RCC 7860 (cell line): ENCODE measurements at places on chromosomes 3 and 15.
A peak's percentile ranks its signal among the peaks of the same experiment; 100 is the strongest.

- no peak for DNase-seq
These were observed 51.7 kb downstream of the CADPS start for GRCh38 chr3:62823461-62824050.

GRCh38 chr15:33985287-33985686 is 17.0 kb downstream of the CHRM5 start:
- peak; percentile 22 for DNase-seq

- no peak for DNase-seq
These were observed 9.8 kb downstream of the STRA6 start for GRCh38 chr15:74192751-74193150.

DNA sequence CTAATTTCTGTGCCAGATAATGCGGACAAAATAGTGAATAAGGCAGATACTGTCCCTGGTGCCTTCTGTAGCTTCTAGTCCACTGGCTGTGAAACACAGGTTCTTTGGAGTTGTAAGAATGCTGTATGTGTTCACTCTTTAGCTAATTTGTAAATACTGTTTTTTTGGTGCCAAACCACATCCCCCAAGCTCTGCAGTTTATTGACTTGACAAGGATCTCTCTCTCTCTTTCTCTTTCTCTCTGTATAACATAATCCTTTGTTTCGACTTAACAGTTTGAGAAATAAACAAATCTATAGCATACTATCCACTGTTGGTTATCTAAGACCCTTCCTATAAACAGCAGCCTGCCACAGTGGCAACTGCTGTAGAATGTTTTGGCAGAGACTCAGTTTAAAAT is 7.6 kb downstream of the SMAD3 start:
- no peak for DNase-seq

- DNase-seq, result peak; percentile 96
These were observed 154.3 kb upstream of the BHLHE40 start for GRCh38 chr3:4824926-4825325.

DNA sequence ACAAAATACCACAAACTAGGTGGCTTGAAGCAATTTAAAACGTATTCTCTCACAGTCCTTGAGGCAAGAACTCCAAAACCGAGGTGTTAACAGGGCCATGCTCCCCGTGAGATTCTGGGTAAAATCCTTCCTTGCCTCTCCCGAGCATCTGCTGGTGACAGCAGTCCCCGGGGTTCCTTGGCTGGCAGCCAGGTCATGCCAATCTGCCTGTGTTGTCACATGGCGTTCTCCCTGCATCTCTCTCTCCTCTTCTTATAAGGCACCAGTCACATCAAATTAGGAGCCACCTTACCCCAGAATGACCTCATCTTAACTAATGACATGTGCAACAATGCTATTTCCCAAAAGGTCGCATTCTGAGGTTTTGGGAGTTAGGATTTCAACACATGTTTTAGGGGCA is 26.3 kb upstream of the LRRN1 start:
- no peak for DNase-seq

DNA sequence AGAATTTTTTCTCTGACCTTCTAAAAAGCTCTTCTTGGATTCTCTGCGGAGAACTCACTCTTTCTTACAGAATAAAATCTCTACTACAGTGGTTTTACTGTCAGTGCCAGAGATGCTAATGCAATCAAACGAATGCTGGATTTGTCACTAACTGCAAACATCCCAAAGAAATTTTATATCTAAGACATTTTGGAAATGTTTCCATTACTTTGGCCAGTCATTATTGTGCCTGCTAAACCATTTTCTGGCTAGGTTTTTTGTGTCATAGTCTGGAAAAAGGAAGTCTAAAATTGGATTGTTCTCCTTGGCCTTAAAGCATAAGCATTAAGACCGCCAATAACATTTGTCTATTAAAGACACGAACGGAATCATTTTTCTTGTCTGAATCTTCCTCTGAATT is 54.0 kb downstream of the PLOD2 start:
- DNase-seq, result no peak

GRCh38 chr3:146342989-146343388 is 92.1 kb upstream of the PLSCR4 start:
- DNase-seq, result no peak

DNA sequence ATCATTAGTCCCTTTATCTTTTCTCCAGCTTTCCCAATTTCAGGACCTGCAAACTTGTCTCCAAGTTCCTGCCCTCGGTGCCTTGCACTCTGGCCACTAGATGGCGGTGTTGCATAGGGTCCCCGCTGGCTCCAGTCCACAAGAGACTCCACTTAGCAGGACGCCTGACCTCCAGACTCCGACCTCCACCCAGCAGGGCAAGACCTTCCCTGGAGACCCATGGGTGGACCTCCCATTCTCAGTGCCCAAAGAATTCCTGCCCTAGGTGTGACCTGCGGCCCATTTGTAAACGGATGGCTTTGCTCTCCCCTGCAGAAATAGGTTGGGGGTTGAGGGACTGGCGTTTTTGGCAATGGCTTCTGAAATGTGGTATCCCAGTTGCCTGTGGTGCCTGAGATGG is 82.6 kb downstream of the LSM3 start:
- peak; percentile 30 for DNase-seq

GRCh38 chr15:62847900-62848489 is 194.6 kb upstream of the TPM1 start:
- DNase-seq, result peak; percentile 45

DNA sequence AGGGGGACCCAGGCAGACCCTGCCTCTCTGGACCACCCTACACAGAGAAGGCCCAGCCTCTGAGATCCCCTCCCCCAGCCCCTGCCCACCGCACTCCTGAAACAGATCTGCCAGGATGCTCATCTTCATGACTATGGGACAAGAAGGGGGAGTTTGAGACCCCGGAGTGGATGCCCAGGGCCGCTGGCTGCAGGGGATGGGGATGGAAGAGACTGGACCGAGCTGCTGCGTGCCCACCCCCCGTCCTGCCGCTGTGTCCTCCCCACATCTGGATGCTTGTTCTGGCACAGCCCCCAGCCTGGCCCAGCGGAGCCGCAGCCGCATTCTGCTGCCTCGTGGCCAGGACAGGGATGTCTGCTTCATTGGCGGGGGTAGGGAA is 30.3 kb upstream of the SEMA3F start:
- no peak for DNase-seq

- no peak for DNase-seq
These were observed 91.7 kb upstream of the GOLGA6L4 start for GRCh38 chr15:84143753-84144314.

DNA sequence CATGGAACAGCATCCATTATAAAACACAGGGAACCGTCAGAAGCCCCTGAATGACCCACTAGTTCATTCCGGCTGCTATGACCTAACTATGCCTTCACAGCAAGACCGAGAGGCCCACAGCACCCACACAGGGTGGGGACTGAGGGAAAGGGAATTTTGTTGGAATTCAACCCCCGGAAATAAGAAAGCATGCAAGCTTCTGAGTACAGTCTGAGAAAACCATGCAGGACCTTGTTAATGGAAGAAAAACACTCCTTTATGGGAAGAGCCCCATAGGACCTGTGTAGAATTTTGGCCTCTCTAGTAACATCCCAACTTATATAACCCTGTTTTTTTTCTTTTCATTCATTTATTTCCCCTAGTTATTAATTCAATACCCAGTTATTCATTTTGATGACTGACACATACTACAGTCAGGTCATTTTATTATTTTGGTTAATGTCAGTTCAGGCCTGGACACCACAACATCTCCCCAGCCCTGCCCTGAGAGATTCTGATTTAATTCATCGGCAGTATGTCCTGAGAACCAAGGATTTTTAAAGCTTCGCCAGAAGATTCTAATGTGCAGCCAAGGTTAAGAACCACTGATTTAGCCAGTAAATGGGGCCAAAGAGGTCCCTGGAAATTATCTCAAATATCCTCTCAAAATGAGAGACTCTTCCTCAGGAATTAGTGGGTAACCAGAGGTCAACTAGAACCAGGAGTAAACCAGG is 231.6 kb upstream of the GOLGA6L4 start:
- DNase-seq, result no peak

DNA sequence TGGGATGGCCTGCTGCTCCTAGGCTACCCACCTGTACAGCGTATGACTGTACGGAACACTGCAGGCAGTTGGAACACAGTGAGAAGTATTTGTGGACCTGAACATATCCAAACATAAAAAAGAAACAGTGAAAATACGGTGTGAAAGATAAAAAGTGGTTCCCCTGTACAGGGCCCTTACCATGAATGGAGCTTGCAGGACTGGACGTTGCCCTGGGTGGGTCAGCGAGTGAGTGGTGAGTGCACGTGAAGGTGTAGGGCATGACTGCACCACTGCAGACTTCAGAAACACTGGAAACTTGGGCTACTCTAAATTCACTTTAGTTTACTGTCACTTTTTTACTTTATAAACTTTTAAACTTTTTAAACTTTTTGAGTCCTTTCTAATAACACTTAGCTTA is 71.2 kb upstream of the SLC6A6 start:
- DNase-seq, result no peak

DNA sequence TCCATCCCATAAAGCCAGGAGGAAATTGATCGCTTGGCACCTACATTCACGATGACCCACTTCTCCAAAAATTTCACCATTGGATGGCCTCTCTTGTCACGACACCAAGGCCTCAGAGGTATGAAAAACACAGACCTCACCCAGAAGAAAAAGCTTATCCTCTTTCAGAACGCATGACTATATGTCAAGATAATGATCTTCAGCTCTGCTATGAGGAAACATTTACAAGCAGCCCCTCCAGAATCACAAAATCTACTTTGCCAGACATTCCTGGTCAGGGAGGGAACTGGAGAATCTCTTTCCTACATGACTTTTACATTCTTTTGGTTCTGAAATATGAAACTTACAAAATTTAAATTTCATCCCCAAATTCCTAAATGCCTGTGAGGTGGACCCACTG is 122.7 kb downstream of the WNT5A start:
- DNase-seq, result no peak

DNA sequence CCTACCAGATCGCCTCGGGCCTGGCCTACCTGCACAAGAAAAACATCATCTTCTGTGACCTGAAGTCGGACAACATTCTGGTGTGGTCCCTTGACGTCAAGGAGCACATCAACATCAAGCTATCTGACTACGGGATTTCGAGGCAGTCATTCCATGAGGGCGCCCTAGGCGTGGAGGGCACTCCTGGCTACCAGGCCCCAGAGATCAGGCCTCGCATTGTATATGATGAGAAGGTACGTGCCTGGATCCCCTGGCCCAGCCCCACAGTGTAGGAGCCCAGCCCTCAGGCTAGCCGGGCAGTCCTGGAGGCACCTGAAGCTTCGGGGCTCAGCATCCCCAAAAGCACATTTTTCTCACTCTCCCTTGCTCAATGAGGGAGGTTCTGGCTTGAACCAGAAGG is 135.8 kb downstream of the LRRK1 start:
- no peak for DNase-seq

DNA sequence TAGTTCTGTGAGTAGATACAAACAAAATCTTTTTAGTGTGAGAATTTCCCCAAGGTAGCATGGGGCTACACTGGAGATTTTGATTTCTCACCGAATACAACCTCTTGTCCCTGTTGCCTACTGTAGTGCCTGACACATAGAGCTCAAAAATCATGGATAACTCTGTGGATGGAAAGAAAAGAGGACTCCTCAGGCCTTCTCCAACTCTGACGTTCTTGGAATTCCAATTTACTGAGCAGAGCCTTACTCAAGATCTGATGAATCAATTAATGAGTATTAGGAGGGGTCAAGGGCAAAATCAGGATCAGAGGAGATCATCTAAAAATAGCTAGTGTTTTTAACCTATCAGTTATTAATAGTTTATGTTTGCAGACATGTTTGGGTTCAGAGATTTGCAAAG is 46.7 kb upstream of the PYDC2 start:
- no peak for DNase-seq

DNA sequence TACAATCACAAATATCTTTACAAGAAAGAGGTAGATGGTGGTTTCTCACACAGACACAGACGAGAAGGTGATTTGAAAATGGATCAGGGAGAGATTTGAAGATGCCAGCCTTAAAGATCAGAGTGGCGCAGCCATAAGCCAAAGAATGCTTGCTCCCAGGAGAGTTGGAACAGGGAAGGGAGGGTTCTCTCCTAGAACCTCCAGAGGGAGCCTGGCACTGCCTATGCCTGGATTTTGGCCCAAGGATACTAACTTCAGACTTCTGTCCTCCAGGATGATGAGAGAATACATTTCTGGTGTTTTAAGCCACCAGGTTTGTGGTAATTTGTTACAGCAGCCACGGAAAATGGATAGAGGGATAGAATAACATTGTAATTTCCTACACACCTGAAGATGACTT is 279.1 kb downstream of the FAM43A start:
- DNase-seq, result no peak

DNA sequence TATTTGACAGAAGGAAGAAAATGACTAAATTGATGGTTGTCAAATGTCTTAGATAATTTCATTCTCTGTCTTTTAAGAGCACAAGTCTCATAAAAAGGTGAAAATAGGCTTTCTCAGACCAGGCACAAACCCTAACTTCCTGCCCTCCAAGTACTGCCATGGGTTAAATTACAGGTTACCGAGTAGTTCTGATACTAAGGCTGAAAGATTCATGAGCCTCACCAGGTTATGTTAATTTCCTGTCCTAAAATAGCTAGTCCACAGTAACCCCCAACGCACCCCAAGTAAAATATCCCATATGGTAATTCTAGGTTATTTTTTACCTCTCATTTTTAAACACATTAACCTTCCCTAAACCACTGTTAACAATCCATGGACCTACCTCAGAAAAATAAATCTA is 42.0 kb downstream of the GSK3B start:
- DNase-seq, result no peak

DNA sequence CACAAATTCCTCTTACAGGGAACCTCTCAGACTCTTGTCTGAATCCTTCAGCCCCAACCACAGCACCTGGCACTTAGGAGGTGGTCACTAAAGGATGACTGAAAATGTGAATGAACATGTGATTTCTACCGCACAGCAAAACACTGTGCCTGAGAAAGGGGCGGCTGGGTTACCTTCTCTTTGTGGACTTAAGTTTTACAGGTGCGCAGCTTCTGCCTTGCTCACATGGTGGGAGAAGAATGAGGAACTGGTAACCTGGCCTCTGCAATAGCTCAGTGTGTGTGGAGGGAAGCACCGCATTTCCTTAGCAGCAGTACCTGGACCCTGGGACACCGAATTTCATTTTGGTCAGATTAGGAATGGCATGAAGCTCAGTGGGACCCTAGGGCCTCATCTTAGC is 9.8 kb upstream of the ETV5 start:
- no peak for DNase-seq

DNA sequence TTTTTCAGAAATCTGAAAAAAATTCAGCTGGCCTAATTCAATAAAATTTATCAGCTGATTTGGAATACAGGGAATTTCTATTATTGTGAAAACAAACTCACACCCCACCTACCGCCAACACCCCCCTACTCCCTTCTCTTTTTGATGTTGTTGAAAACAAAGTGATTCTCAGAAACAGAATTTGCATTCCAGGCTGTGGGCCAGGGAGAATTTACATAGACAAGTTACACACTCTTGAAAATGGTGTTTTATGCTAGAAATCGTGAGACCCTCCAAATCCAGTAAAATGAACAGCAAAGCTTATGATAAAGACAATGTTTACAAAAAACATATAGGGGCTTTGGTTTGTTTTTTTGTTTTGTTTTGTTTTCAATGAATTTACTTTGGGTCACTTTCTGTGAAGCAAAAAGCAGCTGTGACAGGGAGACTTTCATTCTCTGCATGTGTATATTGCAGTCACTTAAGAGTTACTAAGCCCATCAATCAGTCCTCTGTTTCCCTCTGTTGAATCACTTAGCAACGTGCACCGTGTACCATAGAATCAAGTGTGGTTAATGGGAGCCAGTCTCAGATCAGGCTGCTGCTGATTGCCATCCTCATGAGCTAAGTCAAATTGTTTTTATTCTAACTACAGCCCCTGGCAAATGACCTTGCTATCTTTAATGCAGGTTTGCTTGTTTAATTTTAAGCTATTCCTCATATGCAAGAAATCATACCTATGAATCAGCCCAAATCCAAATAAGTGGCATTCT is 159.8 kb downstream of the ALCAM start:
- peak; percentile 24 for DNase-seq

- no peak for DNase-seq
These were observed 722.0 kb downstream of the NR2F2 start for GRCh38 chr15:97052513-97052912.
